ENCODE measurements at places on chromosomes 1 and 21.

DNA sequence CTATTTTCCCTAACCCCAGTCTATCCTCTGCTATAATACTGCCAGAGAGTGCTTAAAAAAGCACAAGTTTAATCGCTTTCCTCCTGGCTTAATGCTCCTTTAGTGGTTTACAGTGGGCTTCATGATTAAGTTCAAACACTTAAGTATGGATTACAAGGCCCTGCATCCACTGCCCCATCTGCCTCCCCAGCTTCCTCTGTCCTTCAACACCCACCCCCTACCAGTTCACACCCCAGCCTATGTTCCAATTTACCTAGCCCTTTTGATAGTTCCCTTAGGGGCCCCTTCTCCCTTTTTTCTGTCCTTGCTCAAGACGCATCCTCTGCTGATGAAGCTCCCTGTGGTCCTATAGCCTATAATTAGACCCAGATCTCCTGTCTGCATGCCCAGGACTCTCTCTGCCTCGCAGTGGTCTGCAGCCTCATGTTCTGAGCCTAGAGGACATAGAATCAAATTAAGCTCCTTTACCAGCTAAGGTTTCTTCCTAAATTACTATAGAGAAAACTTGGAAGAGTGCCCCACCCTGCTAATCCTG is 212.5 kb downstream of the FGGY start:
- DNase-seq: no peak

DNA sequence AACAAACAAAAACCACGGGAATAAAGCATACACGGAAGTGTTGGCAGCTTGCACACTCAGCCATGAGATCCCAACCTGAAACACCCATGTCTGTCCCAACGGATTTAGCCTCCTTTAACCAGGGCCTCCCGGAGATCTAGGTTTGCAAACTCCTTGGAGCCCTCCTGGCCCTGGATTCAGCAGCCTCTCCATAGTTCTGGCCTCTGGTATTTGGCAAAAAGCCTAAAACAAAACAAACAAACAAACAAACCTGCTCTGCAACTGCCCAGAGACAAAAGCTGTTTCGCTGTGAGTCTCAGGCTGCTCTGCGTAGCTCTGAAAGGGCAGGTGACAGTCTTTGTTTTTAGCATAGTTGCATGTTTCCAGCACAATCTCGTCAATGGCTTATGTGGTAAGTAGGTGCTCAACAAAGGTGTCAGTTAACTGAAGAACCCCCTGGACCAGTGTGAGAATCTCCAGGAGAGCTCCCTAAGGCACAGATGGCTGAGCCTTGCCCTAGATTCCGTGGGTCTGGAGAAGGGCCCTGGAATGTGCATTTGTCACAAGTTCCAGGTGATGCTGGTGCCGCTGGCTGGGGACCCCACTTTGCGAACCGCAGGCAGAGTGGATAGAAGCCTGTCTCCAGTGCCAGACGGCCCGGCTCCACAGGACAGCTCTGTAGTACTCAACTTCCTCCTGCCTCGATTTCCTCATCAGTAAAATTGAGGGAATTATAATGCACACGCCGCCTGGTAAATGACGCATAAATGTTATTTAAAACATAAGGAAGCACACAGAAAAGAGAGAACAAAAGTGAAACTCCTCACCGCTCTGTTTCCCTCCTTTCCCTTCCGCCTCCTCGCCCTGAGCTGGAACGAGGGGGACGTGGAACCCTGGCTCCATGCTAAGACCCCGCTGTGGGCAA is 86.2 kb downstream of the RIPK4 start:
- no peak for DNase-seq

DNA sequence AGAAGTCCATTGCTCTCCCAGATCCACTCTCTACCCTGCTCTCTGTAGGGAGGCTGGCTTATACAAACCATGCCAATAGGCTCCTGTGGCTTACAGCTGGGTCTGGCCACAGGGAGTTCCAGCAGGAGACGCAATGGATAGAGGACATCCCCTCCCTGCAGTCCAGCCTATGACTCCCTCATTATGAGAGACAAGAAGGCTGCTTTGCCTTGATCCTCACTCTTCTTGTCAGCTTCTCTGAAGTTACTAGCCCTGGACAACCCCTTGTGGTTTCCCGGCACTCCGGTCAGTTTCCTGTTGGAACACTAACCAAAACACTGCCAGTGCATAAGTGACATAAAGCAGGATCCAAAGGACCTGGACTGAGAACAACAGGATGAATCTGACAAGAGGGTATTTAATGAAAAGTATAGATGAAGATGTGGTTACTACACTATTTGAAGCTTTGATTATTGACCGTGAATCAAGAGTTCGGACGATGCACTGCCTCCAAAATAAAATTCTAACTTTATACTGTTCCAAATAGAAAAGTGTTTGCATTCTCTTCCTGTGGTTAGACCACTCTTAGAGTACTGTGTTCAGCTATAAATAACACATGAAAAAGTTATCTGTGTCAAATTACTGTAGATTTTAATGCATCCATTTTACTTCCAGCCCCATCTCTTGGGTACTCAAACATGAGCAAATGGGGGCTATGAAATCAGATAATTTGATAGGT is 32.7 kb upstream of the ZNF326 start:
- no peak for DNase-seq

- DNase-seq: no peak
These were observed 39.4 kb upstream of the GADD45A start for GRCh38 chr1:67645495-67646144.

DNA sequence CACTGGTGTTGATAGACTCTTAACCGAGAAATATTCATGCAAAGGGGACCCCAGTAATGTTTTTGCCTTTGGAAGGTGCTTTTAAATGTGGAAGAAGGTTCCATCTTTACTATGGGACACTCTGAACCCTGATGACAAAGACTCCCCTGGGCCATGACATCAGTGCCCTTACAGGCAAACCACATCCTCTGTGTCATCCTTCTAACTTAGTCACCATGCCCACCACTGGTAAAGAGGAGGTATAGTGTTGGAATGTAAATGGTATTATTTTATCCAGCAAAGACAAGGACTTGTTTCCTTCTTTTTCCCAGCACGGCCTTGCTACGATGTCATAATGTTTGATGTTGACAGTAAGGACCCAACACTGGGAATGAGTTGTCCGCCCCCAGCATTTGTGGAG is 12.6 kb downstream of the METTL13 start:
- no peak for DNase-seq

DNA sequence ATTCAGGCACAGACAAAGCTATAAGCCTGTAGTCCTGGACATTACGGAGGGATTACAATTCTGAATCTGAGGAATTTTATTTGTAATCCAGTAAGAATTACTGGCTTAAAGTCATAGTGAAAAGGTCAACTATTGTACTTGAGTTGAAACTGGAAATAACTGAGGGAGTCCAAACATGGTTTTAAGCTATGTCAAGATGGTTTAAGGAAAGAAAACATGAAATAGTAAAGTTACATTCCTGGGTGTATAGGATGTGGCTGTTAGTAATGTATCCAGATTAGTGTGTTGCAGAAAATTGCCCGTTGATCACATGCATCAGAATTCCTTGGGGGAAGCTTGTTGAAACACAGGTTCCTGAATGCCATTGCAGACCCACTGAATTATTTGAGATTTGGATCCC is 124.8 kb upstream of the GORAB start:
- no peak for DNase-seq

GRCh38 chr1:246659594-246660140 is 64.5 kb upstream of the SCCPDH start:
- DNase-seq: no peak

- DNase-seq: no peak
These were observed 182.7 kb downstream of the GRIK3 start for GRCh38 chr1:36851595-36851994.

- DNase-seq: no peak
These were observed 57.1 kb upstream of the COL18A1 start for GRCh38 chr21:45347712-45348499.

DNA sequence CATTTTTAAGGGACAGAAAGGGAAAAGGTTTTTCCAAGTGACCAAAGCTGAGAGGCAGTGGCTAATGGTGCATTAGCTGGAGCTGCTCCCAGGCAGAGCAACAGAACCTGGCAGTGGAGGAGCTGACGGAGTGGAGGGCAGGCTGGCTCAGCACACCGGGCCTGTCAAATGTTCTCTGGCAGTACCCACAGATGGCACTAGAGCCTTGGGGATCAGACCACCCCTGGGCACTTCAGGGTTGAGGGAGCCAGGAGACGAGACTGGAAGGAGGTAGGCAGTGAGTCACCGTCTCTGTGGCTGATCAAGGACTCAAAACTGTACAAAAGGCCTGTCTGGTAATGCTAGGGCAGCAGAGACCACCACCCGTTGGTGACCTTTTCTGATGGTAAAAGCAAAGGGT is 121.7 kb upstream of the KIAA0040 start:
- DNase-seq: no peak

DNA sequence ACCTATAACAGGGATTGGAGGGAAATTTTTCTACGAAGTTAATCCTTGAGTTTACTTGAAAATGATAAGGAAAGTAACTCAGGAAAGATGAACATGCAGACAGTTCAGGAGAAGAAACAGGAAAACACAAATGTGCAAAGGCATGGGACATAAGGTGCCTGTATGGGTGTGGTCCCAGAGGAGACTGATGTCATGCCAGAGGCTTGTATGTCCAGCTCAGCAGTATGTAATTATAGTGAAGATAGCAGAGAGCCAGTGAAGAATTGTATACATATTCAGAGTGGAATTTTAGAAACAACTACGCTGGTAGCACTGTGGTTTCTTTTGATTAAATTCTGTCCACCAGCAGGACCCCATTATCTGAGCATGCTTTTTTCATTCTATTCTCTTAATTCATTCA is 179.5 kb downstream of the LRRC7 start:
- DNase-seq: no peak

DNA sequence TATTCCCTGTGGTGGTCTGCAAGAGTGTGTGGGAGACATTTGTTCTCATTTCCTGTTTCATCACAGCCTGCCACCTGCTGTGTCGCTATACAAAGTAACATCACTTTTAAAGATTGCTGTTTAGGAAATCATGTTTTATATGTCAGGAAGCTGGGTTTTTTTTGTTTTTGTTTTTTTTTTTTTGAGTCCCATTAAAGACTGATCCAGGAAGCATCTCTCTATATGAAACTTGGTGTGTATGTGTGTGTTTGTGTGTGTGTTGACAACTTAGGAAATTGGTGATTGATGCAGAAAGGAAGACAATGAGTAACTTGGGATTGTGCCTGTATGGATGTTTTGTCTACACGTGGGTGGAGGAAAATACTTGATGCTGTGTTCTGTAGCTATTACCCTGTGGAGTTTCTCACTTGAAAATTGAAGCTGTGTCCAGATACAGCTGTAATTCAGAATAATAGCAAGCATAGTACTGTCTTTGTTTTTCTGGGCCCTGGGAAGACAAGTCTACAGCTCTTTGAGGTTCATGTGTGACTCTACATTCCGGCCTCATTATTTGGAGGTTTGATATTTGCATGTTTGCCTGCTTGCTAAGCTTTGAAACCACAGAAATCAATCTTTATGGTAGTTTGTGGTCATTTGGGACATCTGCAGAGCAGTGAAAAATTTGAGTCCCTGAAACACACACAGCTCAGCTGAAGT is 47.9 kb downstream of the LAMC1 start:
- no peak for DNase-seq

GRCh38 chr1:10914056-10914455 is 98.4 kb upstream of the TARDBP start:
- DNase-seq: no peak

GRCh38 chr1:116356673-116357072 is 16.4 kb upstream of the ATP1A1 start:
- no peak for DNase-seq

DNA sequence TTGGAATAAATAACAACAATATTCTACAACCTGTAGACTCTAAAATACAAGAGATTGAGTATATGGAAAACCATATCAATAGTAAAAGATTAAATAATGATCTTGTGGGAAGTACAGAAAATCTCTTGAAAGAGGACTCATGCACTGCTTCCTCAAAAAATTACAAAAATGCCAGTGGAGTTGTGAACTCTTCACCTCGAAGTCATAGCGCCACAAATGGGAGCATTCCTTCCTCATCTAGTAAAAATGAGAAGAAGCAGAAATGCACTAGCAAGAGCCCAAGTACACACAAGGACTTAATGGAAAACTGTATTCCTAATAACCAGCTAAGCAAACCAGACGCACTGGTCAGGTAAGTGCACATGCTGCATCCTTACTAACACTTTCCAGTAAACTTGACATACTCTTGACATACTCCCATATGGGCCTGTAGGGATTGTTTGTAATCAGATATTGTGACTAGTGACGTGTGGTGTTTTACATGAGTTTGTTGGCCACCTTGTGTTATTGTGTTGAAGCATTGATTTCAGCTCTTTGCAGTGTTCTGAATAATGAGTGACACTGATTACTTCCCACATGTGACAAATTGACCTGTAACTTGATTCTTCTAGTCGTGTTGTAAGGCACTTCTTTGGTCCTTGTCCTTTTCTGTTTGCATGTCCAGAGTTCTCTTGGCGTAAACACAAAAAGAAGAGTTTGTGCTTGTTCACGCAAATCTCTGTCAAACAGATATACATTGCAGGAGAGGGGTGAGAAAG is 28.0 kb downstream of the MACO1 start:
- no peak for DNase-seq

DNA sequence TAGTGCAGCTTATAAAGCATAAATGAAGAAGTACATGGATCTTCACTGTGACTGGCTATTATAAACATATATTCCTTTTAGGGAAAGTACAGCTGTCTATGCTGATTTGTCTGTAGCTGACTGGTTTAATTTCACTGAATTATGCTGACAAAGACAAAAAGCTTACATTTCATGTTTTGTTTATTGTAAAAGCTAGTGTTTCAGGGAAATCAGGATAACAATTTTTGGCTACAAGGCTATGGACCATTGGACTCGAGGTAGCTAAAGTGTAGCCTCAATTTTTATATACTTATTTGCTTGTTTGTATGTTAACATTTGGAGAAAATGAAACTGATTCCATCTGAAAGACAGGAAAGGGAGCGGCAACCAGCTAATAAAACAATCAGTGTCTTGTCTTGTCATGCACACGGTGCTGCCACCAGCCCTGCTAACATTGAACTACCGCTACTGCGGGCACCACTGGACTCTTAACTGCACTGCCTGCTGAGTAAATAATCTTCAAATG is 480.2 kb downstream of the COL11A1 start:
- DNase-seq: no peak

DNA sequence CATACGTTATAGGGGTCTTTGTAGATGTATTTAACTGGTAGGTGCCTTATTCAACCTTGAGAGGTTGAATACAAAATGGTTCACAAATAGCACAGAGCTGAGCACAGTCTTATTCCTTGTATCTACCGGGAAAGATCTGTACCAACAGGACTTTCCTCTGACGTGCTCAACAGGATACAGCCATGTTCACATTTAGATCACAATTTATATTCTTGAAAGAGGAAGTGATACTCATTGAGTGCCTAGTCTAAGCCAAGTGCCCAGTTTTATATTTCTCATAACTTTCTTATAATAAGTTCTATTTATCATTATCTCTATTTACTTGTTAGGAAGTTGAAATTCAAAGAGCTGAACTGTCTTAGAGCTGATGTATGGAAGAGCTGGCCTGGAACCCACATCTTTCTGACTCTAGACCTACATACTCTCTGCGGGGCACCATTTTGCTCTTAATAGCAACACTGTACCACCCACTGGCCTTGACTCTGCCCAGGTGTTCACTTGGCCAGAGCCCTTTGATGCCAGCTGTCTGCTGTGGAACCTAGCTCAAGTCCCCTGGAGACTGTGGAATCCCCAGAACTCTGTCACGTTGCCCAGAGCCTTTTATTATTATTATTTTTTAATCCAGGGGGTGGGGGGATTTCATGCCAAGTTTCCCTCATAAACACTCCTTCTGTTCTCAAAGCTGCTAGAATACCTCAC is 156.2 kb downstream of the TPR start:
- no peak for DNase-seq

Measured in activated CD8-positive, alpha-beta memory T cell treated with anti-CD3 and anti-CD28 coated beads for 48 hours (primary cell).